GM23248 (cell line): ENCODE measurements at places on chromosomes 5 and 9. TPM values are rescaled to one million over a fixed set of nuclear protein-coding genes. Genes with fewer than 3 reads are reported as not detected.

Gene ACTBL2
- 0.24 and 0.34 TPM in 2 replicates for polyA plus RNA-seq

Gene ADAMTSL2
- polyA plus RNA-seq, result not detected in 2 replicates

Gene ZNF879
- 2.8 and 3.2 TPM in 2 replicates for polyA plus RNA-seq

Gene SLC4A9
- polyA plus RNA-seq, result not detected in 2 replicates

Gene C9orf57
- not detected in 2 replicates for polyA plus RNA-seq

DNA sequence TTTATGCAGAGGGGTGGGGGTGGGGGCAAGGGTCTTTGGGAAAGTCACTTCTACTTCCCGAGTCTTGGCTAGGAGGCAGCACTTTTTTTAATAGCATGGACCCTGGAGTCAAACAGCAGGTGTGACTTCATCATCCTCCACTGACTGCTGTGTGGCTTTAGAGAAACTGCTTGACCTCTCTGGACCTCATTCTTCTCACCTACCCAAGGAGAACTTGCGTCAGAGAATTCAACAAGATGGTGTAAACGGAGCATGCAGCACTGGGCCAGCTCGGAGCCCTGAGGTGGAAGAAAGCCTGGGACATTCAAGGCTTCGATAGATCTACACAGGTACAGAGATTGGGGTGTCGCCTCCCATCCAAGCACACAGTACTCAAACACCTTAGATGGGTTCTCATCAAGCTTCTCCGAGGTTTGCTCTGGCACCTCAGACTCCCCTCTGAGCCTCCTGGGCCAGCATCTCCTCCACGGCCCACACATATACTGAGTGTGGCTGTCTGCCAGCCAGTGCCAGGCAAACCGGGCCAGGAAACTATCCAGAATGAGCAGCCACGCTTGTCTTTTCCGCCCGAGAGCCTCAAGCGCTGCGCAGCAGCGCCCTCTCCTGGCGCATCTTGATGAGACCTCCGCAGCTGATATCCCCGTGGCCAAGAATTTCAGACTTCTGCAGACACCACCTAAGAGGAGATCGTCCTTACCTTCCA lies 4.6 kb upstream of the SLC25A48 start:
- H3K4me1 ChIP-seq, result no peaks in the 10 kb centered on the region
- peaks cover 39% of the 10 kb centered on the region for H3K27me3 ChIP-seq
- no peak overlapping the region for H3K27ac ChIP-seq
- no peaks in the 10 kb centered on the region for H3K36me3 ChIP-seq
- DNase-seq, result peak; percentile 86

DNA sequence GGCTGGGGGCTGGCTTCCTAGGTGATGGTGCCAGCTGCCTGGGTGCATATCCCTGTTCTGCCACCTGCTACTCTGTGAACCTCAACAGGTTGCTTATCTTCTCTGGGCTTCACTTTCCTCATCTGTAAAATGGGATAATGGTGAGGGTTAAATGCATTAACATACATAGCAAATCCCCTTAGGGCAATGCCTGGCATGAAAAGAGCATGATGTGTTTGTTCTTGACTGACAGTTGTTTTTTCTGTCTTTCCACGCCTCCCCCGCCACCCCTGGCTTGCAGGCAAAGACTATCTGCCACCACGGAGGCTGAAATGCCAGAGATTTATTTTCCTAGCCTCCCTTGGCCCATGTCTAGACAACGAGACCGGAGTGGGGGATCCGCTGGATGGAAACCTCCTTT lies 280.5 kb downstream of the NSG2 start:
- H3K27me3 ChIP-seq, result no peaks in the 10 kb centered on the region; the same call in 1 of the 2 replicates
- no peaks in the 10 kb centered on the region for H3K36me3 ChIP-seq
- DNase-seq, result no peak

GRCh38 chr5:126878634-126879033 lies 101.7 kb downstream of the LMNB1 start:
- H3K27me3 ChIP-seq, result no peaks in the 10 kb centered on the region
- H3K36me3 ChIP-seq, result no peaks in the 10 kb centered on the region
- H3K27ac ChIP-seq, result no peak overlapping the region
- DNase-seq, result no peak
- no peak overlapping the region for H3K4me3 ChIP-seq
- H3K4me1 ChIP-seq, result peaks cover 3% of the 10 kb centered on the region

GRCh38 chr9:102779356-102779755 lies 215.8 kb upstream of the CYLC2 start:
- DNase-seq, result no peak
- H3K27me3 ChIP-seq, result no peaks in the 10 kb centered on the region
- no peak overlapping the region for H3K4me3 ChIP-seq
- H3K27ac ChIP-seq, result no peak overlapping the region
- no peaks in the 10 kb centered on the region for H3K36me3 ChIP-seq

DNA sequence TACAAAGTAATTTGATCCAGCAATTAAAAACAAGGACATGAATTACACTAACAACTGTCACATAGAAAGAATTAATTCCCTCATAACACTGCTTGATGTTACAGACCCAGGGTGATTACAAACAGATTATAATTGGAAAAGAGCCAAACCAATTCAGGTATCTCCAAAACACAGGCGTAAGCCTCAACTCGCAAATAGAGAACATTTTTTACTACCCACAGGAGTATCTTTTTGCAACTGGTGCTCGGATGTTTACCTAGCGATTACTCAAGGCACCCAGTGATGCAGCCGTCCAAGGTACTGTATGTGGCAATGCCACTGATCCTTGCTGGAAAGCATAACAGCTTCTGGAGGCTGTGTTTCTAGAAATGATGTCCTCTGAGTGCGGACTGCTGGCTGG lies 386.1 kb upstream of the KIF2A start:
- no peaks in the 10 kb centered on the region for H3K4me1 ChIP-seq
- H3K27me3 ChIP-seq, result 0 out of 2 replicates have a peak, but pooled peaks cover 8% of the 10 kb centered on the region
- no peak overlapping the region for H3K4me3 ChIP-seq
- H3K36me3 ChIP-seq, result no peaks in the 10 kb centered on the region
- no peak overlapping the region for H3K27ac ChIP-seq

- H3K4me1 ChIP-seq, result peaks cover 14% of the 10 kb centered on the region; the same call in 1 of the 2 replicates
- H3K36me3 ChIP-seq, result no peaks in the 10 kb centered on the region
- peak overlapping the region; percentile 86 for H3K4me3 ChIP-seq
These were observed 6.4 kb upstream of the MEF2C start for GRCh38 chr5:88889189-88890069.

DNA sequence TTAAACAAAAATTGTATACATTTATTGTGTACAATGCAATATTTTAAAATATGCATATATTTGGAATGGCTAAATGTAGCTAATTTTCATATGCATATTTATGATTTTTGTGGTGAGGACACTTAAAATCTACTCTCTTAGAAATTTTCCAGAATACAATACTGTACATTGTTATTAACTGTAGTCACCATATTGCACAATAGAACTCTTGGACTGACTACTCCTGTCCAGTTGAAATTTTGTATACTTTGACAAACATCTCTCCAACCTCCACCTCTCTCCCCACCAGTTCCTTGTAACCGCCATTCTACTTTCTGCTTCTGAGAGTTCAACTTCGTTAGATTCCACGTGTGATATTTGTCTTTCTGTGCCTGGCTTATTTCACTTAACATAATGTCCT lies 49.2 kb upstream of the TAF11L2 start:
- H3K27me3 ChIP-seq, result no peaks in the 10 kb centered on the region
- no peak overlapping the region for H3K4me3 ChIP-seq
- no peak overlapping the region for H3K27ac ChIP-seq
- H3K4me1 ChIP-seq, result peaks cover 15% of the 10 kb centered on the region

- peak overlapping the region; percentile 67 for H3K4me3 ChIP-seq
- H3K36me3 ChIP-seq, result no peaks in the 10 kb centered on the region
- peak overlapping the region; percentile 89 for H3K27ac ChIP-seq
- H3K27me3 ChIP-seq, result no peaks in the 10 kb centered on the region
These were observed 114.0 kb upstream of the MTAP start for GRCh38 chr9:21688108-21689102.
